ENCODE measurements at places on chromosomes 11 and 22. TPM values are rescaled to one million over a fixed set of nuclear protein-coding genes. Genes with fewer than 3 reads are reported as not detected.

The ADSL gene
- polyA plus RNA-seq, result 97.8 TPM

The POTEH gene
- polyA plus RNA-seq, result not detected

The LINC01488 gene
- polyA plus RNA-seq, result 0.06 TPM

The GGTLC2 gene
- polyA plus RNA-seq, result not detected

The MFRP gene
- not detected for polyA plus RNA-seq

The CCDC89 gene
- polyA plus RNA-seq, result 5.2 TPM

The MRPL17 gene
- polyA plus RNA-seq, result 78.4 TPM

The TAF6L gene
- 40.1 TPM for polyA plus RNA-seq

The OR8G1 gene
- 0.02 TPM for polyA plus RNA-seq

The CRYBB3 gene
- polyA plus RNA-seq, result 0.32 TPM

The OR4C11 gene
- polyA plus RNA-seq, result not detected

DNA sequence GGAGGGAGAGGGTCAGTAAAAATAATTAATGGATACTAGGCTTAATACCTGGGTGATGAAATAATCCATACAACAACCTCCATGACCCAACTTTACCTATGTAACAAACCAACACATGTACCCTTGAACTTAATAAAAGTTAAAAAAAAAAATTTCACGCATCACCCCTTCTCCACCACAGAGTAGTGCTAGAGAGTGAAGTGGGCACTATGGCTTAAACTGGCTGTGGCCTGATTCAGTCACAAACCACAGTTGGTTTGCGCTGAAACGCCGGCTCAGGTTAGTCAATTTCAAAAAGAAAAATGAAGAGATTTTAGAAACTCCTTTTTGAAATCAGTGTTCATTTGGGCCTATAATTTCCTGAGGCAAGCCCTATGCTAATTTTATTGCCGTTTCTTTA is 144.3 kb downstream of the TRPC6 start:
- DNase-seq, result no peak

- DNase-seq, result no peak
Observed at GRCh38 chr22:49297286-49297870, 530.3 kb downstream of the BRD1 start.

DNA sequence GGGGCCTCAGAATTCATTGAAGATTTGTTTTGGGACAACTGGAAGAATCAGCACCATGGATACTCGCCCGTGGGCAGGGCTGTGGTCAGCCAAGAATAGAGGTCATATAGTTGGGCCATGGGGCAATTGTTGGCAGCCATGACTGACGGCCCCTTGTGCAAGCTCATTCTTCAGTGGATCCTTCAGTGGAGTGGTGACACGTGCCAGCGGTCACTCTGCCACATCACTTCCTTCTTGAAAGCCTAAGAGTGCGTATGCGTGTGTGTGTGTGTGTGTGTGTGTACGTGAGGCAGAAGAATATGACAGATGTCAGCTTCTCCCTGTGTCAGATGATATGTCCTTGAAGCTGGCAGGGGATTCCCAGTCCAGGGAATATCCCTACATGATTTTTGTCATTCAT is 1.8 kb upstream of the IL18BP start:
- no peak for DNase-seq

- no peak for DNase-seq
Observed at GRCh38 chr11:12275818-12276217, 101.6 kb upstream of the PARVA start.

GRCh38 chr11:65945941-65946558 is 770 bp downstream of the TSGA10IP start:
- no peak for DNase-seq

- DNase-seq, result no peak
Observed at GRCh38 chr11:107916671-107917241, 11.5 kb upstream of the RAB39A start.

DNA sequence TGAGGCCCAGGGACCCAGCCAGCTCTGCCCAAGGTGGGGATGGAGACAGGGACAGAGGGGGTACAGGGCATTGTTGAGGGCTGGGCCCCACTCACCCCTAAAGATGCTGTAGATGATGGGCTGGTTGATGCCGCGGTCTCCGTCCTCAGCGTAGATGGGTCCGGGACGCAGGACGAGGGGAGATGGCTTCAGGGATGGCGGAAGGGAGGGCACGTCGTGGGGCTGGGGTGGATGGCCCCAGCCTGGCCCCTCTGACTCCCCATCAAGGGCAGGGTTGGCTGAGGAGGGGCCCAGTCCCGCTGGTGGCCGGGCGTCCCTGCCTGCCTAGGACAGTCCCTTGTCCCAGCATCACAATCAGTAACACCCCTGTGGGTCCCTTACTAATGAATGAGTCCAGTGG is 4.5 kb upstream of the IRF7 start:
- no peak for DNase-seq

DNA sequence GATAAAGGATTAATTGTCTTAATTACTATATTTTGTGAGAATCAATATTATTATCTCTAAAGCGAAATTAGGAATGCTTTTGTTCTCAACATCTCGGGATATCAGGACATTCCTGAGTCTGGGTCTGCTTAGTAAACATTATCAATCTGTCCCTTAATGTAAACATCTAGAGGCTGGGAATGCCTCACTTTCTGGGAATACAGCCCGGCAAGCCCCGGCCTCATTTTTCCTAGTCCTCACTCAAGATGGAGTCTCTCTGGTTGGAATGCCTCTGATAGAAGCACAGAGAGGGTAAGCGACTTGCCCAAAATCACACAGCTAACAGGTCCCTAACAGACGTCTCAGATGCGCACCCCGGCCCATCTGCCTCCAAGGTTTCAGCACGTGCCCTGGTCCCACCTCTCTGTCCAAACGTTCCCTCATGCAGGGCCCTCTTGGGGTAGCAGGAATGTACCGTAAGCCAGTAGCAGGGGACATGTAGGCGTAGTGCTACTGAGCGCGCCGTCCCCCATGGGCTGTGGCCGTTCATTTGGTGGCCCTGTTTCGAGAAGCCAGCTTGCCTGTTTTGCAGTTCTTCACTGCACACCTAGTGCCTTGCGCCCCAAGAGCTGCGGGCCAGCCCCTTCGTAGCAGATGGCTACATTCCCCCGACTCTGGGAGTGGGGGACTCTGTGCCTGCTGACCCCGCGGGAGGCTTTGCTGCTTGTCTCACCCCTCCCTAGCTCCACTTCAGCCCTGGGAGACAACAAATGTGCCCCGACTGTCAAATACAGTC is 62.2 kb upstream of the FADD start:
- no peak for DNase-seq

DNA sequence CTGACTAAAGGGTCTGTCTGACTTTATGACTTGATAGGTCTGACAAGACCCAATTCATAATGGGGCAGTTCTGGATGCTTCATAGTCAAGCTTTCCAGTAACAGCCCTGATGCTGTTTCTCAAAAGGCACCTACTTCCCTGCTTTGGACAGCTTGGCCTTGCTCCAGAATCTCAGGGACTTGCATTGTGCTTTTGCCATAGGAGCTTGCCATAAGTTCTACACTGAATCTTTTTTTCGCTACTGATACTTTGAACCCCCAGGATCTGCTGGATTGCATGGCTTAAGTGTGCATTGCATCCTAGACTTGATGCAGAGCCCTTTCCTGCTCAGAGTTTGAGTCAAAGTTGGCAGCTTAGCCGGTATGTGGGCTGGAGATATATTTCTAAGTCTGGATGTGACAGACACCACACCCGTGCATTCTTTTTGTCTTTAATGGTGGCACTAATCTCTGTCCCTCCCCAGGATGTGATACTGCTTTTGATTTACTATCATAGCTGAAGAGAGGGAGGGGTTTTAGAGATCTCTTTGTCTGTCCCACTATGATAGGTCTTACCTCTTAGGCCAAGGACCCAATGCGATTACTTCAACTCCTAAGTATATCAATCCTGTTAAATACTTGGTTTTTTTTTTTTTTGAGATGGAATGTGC is 16.9 kb upstream of the SLC3A2 start:
- DNase-seq, result no peak

- DNase-seq, result no peak
Observed at GRCh38 chr11:125190566-125190965, 26.0 kb downstream of the PKNOX2 start.

DNA sequence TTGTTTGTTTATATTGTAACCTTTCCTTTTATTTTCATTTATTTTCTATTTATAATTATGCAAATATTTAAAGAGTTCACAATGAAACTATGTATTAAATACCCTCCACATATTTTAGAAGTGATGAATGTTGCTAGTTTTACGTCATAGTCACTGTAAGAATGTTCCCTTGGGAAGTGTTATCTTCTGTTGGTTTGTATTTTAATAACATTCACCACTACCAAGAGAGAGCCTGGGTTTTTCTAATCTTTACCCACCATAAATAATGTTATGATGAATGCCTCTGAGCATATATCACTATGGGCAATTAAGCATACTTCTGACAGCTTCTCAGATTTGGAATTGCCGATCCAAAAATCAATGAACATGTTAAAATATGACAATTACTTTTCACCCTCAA is 80.7 kb downstream of the GGT1 start:
- DNase-seq, result no peak

DNA sequence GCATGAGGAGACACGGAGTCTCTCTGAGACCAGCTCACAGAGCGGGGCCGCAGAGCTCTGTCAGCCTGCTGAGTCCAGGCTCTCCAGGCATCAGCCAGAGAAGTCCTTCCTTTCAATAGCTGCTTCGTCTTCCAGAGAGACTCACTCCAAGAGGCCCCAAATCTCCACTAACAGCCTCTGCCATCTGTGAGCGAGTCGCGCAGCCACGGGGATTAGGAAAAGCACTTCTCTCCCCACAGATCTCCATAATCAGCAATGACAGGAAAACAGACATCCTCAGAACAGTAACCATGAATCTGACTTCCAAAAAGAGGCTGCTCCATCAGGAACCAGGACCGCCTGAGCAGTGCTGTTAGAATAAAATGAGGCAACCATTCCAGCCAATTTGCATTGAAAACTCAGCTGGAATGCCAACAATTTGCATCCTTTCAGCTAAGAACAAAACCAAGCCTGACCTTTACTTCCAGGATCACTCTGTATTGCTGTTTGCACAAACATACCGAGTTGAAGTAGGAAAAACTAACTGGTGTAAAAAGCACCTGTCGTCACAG is 65.4 kb downstream of the SMCO4 start:
- DNase-seq, result no peak

DNA sequence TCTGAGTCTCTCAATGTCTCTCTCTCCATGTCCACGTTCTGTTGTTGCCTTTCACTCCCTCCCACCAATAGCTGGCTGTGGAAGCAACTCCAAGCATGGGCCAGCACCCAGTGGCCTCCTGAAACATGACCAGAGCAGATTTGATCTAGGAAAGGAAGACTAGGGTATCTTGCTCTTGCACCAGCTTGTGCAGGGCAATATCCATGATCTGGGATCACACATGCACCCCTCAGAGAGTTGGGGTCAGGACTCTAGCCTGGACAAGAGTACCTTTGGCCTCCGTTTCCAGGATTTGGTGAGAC is 34.5 kb upstream of the RIC3 start:
- DNase-seq, result no peak

- no peak for DNase-seq
Observed at GRCh38 chr11:16774936-16775613, 36.6 kb downstream of the C11orf58 start.

GRCh38 chr22:41582694-41583093 is 6.9 kb downstream of the PMM1 start:
- no peak for DNase-seq

- DNase-seq, result no peak
Observed at GRCh38 chr11:65444314-65445051, 21.9 kb downstream of the NEAT1 start.

GRCh38 chr11:84333221-84333620 is 1047.1 kb upstream of the CCDC90B start:
- no peak for DNase-seq

DNA sequence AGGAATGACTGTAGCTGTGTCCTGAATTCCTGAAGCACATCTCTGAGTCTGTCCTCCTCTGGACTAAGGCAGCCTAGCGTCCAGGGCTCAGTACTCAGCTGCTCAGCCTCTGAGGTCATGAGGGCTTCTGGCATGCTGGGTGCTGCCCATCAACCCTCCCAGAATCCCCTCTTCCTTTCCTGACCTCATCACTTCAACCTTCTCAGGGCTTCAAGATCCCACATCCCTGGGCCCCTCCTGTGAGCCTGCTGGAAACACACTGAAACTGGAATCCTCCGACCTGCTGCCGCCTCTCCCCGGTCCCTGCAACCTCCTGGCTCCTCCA is 803 bp downstream of the KRTAP5-8 start:
- DNase-seq, result no peak

- no peak for DNase-seq
Observed at GRCh38 chr22:38461057-38461413, 6.0 kb upstream of the KCNJ4 start.

- DNase-seq, result no peak
Observed at GRCh38 chr11:24389575-24389974, 107.3 kb upstream of the LUZP2 start.

GRCh38 chr22:34903416-34903815 is 162.5 kb upstream of the ISX start:
- no peak for DNase-seq

DNA sequence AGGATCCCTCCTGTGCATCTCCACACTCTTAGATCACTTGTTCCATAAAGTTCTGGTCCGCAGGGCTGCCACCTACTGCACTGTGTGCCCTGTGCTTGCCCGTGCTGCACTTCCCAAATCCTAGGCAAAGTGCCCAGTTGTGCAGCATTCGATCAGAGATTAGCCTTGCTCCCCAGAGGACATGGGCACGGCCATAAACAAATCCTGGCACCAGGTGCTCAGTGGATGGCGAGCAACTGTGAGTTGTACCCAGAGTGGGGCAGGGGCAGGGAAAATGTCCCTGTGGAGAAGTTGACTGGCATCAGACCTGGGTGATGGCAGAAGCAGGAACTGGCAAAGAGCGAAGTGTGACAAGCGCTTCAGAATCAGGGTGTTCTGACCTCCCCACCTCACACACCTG is 4.7 kb downstream of the FADS2 start:
- DNase-seq, result no peak

DNA sequence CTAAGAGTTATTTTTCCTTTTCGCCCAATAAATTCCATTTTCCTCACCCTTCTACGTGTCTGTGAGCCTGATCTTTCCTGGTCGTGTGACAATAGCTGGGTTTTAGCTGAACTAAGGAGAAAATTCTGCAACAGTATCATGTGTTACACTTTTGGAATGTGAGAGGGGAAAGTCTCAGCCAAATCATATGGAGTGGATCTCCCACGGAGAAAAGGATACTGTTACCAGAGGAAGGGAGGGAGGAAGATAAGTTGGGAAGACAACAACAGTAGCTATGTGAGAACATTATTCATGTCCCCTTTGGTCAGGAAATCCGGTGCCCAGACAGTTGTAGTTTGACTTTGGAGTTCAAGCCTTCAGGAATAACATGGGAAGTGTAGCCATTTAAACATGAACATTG is 584.0 kb upstream of the RAG2 start:
- DNase-seq, result peak; percentile 30

DNA sequence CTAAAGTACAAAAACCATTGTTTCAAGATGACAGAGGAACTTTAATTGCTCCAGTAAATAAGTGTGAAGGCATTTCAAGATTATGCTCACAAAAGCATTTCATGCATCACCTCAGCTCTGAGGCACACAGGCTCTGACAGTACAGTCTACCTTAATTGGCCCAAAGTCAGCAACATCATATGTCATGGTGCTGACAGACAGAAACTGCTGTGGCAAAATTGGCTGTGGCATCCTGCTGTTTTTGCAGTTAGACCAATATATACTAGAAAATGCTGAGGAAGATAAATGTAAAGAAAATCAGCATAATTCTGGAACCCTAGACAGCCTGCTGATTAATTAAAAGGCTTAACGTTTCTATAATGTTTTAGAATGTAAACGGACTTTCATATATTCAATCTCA is 34.9 kb upstream of the PPP2R1B start:
- DNase-seq, result no peak
